ENCODE measurements at places on chromosomes 12 and 14.

DNA sequence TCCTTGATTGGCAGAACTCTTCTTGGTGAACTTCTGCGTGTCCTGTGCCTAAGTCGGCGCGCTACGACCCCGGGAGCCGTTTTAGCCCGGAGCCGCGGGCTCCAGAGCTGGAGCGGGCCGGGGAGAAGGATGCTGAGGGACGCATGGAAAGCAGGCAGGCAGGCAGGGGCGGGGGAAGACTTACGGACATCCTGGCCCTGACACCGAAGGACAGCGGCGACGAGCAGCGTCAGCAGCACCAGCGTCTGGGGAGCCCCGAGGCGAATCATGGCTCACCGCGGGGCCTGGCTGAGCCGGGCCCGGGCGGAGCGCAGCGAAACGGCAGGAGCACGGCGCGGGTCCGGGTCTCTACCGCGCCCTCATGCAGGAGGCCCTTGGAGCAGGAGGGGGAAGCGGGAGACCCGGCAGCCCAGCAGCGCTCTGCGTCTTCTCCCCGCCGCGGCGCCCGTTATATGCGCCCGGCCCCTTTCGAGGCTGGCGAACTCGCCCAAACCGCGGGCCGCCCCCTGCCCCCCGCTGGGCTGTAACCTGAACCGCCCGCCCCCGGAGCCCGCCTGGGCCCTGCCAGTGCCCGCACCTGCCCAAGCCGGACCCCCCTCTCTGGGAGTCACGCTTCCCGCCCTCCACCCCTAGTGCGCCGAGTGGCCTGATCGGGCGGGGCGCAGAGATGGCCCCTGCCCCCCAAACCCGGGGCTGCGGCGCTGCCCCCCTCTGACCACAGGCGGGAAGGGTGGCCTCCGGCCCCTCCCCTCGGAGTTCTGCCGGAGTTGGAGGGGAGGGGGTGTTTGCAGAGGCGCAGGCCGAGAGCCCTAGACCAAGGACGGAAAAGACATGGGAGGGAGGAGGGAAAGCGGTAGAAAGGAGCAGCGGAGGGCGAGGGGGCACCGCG lies at the start of gene COL2A1:
Gene COL2A1, minus strand, starts transcription at position 424 of the 889 bp plus-strand sequence. Its CDS starts 155 bp downstream, at position 269.
- DNase-seq: peak; percentile 40

DNA sequence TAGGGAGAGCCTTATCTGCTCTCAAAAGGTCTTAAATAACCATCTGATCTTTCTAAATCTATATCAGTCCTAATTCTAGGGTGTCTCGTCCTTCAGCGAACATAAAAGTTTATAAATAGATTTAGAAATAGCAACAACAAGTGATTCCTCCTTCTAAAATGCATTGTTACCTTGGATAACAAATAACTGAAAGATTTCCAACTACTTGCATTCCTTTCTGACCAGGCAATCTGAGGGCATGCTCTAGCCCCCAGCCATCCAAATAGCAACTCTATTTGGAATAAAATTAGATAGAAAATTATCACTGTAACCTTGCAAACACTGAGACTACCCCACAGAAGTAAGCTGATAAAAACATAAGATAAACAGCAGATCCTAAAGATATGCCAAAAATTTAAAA lies 21.8 kb upstream of the KRR1 start:
- DNase-seq: no peak

DNA sequence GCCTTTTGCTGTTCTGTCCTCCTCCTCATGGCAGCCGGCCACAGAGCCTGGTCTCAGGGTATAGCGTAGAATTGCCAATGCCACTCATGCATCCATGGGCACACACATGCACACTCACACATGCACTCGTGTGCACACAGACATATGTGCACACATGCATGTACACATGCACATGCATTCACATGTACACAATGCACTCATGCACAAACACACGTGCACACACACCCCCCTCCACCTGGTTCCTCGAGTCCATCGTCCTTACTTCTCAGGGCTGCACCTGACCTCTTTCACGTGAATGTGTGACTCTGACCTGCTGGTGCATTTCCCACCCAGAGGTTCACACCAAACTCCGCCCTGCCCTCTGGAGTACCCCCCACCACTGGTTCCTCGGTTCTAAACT lies 60.6 kb downstream of the BCL11B start:
- no peak for DNase-seq

GRCh38 chr12:57456145-57456700 lies 1.1 kb downstream of the INHBE start:
- DNase-seq: no peak

DNA sequence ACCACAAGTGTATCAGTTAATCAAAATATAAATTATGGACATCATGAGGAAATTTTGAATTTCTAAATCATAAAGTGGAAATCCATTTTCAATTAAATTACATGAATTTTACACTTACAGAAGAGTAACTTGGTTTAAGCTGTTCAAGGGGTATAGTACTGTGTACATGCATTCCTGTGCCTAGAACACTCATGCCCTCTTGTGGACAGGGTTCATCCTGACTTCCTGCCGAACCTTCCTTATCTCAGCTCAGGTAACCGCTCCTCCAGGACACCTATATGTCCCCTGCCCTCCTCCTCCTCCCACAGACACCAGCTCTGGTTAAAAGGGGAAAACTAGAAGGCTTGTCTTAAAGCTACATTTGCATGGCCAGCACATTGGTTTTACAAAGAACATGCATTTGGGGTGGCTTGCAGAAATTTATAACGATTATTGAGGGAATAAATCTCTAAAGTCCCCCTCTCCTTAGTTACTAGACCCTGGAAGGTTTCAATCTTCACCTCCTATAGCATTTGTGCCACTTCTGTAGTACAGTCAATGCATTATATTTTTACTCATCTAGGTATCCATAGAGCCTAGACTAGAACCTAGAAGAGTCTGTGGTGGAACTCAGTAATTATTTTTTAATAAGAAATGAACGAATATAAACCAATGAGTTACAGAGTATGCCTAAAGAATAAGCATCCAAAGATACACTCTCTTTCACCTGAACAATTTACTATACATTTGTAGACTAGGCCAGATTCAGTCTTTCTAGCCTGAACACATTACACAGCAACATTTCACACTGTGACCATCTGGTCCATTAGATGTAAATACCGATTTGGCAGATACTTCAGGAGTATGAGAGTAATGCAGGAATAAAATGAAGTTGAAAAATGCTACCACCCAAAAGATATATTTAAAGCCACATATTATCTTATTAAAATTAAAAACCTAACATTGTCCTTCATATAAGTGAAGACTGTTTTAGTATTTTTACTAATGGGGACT lies 345.6 kb downstream of the PAWR start:
- no peak for DNase-seq

- DNase-seq: no peak
Measured at GRCh38 chr14:104142946-104143470, 4.6 kb downstream of the KIF26A start.

- peak; percentile 84 for DNase-seq
Measured at GRCh38 chr12:72017054-72017651, 78.5 kb downstream of the TPH2 start.

DNA sequence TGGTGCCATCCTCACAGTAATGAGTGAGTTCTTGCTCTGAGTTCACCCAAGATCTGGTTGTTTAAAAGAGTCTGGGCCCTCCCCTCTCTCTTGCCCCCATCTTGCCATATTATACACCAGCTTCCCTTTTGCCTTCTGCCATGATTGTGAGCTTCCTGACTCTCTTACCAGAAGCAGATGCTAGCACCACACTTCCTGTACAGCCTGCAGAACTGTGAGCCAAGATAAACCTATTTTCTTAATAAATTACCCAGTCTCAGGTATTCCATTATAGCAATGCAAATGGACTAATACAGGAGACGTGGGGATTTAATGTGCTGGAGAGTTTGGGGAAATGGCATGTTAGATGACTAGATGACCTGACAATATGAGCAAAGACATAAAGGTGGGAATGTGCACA lies 12.8 kb downstream of the SLC4A8 start:
- DNase-seq: no peak

DNA sequence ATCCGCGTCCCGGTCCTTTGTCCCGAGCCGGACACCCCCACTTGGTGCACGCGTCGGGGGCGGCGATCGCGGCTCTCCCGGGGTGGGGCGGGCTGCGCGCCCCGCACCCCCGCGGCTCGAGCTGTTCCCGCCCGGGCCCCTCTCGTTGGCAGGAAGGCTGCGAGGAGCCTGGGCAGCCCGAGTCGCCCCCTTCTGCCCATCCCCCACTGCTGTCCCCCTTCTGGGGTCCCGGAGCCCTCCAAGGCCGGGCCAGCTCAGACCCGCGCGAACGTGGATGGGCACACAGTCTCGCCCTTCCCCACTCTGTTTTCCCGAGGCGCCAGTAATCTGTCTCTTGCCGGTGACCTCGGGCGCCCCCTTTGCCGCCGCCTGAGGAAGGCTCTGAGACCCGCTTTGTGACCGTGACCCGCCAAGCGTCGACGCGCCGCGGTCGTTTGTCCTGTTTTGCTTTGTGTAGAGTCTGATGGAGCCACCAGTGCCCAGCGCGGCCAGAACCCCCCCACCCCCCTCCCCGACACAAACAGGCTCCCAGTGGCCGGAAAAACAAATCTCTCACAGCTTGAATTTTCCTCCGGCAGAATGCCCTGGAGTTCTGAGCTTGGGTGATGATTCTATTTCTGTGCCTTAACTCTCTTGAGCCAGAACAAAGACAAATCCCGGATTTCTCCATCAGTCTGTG lies 610 bp downstream of the C14orf132 start:
- no peak for DNase-seq

GRCh38 chr12:74646831-74647230 lies 109.2 kb downstream of the ATXN7L3B start:
- DNase-seq: no peak

DNA sequence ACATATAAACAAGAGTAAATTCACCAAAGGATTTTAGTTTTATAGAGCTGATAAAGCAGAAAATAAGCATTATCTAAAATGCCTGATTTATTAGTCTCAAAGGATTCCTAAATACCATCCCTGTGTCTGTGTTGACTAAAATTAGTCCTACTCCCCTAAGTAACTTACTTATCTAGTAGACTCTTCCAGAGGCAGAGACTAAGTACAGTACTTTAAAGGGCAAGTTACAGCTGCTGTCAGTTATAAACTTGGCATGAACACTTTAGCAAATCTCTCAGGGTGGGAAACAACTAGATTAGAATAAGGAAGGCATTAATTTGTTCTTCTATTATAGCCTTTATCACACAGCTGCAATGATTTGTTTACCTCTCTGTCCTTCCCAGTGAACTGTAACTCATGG lies 46.0 kb downstream of the ATP2B1 start:
- no peak for DNase-seq

DNA sequence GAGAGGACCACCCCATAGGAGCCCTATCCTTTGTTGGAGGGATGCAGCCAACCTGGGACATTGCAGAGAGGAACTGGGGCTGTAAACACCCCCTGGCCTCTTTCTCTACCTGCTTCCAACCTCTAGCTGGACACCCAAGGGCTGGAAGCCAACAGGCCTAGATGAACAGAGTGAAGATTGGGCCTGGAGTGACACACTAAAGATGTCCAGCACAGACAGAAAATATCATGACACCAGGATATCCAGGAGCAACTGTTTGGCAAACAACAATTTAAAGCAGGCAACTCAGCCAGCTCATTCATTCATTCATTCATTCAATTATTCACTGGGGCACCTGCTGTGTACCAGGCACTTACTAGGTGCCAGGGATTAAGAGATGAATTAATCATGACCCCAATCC lies 125.0 kb upstream of the NCOR2 start:
- DNase-seq: no peak

GRCh38 chr14:96265383-96266095 lies 9.5 kb downstream of the BDKRB1 start:
- DNase-seq: no peak

GRCh38 chr12:131901431-131902331 lies 7.3 kb downstream of the ULK1 start:
- DNase-seq: no peak

DNA sequence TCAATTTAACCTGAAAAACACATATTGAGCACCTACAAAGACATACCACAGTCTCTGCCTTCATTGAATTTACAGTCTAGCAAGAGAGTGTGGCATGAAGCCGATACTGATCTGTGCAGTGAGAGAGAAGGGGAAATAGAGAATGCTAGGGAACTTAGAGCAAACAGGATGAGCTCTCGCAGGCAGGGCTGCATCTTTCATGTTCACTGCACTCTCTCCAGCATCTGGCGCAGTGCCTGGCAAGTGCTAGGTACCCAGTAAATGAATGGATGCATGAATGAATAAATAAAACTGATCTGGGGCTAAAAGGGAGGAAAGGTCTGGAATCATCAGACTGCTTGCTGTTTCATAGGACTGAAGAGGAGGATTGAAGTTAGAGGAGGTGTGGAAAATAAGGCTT lies 256.5 kb upstream of the NPAS3 start:
- DNase-seq: no peak

DNA sequence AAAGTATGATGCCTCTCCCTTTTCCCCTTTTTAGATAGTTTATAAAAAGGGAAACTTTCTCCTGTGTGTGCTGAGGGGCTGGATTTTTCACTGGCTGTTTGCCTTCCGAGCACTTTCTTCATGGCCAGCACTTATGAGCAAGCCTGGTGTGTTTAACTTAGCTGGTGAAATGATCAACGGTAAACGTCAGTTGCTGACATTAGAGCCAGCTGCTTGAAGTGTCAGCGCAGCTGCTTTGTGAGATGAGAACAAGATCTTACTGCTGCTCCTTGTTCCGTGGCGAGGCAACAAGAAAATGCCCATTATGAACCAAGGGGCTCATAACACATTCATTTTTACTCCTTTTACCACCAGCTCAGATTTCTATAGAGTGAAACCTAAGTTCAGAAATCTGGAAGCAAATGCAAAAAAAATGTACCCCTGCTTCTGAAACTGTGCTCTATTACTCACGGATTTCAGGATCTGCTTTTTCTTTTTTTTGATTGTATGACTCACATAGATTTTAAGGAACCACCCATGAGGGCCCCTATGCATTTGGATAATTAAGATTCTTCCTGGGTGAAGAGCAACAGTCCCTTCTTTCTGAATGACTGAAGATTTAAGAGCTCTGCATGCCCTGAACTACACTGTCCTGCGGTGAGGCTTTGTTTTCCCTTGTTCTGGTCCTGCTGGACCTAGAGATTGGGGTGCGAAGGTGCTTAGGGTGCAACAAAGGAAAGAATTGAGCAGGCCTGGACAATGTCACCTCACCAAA lies 74.3 kb upstream of the CPM start:
- DNase-seq: peak; percentile 71

- DNase-seq: no peak
Measured at GRCh38 chr12:104582739-104583138, 126.0 kb downstream of the CHST11 start.

Measured in muscle of arm (tissue), 14 donors.